ENCODE measurements at places on chromosomes 5 and 9. TPM values are rescaled to one million over a fixed set of nuclear protein-coding genes. Genes with fewer than 3 reads are reported as not detected.

DNA sequence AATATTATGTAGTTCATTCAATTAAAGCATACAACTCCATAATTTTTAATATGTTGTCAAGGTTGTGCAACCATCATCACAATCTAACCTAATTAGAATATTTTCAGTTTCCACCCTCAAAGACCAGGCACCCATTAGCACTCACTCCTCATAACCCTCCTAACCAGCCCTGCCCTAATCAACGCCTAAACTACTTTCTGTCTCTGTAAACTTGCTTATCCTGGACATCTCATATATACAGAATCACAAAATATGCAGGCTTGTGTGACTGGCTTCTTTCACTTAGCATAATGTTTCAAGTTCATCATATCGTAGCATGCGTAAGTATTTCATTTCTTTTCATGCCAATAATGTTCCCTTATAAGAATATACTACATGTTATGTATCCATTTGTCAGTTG, 134.8 kb upstream of the NFIL3 start:
- no peak for DNase-seq

The LCN9 gene
- not detected for polyA plus RNA-seq

DNA sequence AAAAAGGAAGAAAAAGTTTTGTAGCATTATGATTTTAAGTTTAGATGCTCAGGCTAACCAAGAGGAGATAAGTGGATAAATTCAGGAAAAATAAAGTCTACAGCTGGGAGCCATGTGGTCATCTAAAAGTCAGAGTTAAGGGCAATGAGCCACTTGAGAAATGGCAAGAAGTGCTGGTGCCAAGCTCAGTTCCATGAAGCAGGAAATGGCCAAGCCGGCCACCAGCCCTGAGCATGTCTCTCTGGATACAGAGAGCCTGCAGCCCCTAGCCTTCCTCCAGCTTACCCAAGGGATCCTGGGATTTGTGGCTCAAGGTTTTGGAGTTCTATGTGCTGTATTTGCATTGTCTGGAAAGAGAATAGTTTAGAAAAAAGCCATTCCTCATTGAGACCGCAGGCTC, 12.2 kb upstream of the S1PR3 start:
- DNase-seq, result no peak

GRCh38 chr5:1011226-1011631, 2.6 kb downstream of the NKD2 start:
- peak; percentile 40 for DNase-seq

DNA sequence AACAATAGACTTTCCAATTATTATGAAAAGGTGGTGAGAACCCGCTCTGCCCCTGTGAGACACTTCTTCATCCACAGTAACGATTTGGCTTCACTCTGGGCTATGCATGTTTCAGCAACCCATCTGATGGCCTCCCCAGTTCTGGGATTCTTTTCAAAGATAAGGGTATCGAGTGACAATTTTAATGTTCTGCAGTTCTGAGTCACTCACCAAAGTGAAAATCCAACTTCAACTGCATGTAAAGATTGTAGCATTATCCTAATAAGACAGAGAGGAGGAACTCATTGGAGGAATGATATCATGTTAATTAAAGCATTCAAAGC, 1078.3 kb upstream of the SEMA6A start:
- no peak for DNase-seq
